ENCODE measurements at places on chromosomes 4 and X. TPM values are rescaled to one million over a fixed set of nuclear protein-coding genes. Genes with fewer than 3 reads are reported as not detected.

GRCh38 chr4:7909463-7910262 lies 30.0 kb downstream of the AFAP1 start:
- no peak for DNase-seq

DNA sequence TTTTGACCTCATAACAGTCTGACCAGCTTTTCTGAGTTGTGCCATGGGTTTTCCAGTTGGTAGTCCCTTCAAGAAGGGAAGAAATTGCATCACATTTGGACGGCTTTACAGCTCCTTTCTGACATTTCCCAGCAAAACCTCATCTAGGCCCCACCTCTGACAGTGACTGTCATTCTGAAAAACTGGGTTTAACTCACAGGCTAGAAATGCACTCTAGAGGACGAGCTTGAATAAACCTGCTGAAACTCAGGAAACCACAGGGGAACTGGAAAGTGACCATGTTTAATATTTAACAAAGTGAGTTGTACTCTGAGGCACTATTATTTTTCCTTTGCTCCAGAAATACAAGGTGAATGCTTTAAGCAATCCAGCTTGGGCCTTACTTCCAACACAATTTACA lies 434.3 kb upstream of the RASGEF1B start:
- no peak for DNase-seq

GRCh38 chr4:169620880-169621248 lies 486 bp downstream of the CLCN3 start:
- no peak for DNase-seq

DNA sequence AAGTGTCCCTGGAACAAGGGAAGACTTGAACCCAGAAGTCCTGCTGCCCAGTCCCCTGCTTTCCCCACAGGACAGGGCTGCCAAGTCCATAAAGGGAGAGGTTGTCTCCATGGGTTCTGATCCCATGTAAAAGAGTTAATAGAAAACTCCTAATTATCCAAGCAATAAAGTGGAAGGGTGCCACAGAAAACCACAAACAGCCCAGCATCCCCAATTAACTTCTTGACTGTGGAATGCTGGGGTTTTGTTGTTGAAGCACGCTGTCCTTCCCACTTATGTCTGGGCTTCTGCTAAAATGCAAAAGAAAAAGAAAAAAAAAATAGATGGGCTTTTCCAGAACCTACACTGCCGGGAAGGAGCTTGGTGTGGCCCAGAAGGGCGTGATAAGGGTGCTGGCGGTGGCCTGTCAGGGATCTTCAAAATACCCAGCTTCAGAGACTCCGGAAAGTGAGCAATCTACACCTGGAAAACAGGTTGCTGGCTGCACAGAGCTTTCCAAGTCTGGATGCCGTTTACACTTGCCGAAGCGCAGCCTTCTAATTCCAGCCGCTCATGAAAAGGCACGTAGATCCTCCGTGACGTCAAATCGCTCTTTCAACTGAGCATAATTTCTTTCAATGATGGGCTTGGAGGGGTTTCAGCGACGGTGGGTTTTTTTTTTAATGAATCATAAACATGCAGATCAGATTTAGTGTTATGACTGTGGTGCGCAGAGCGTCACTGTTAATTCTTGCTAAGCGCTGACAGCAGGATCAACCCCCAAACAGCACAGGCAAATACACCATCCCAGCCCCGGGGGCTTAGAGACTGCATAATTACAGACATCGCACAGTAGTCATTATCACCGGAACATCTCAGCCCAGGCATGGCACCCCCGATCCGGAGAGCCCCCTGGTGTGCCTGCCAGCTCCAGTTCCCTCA lies 197.6 kb downstream of the BCOR start:
- DNase-seq, result no peak

- DNase-seq, result no peak
These were observed 21.1 kb downstream of the CPZ start for GRCh38 chr4:8613421-8614364.

- DNase-seq, result no peak
These were observed 13.8 kb downstream of the AP1AR start for GRCh38 chr4:112245383-112245782.

- DNase-seq, result no peak
These were observed 14.7 kb upstream of the AMBN start for GRCh38 chr4:70577220-70577927.

STK26 gene
- 15.7 TPM for total RNA-seq

CTAG2 gene
- total RNA-seq, result not detected

IL21 gene
- not detected for total RNA-seq

TBX22 gene
- not detected for total RNA-seq

ZCCHC4 gene
- 20.8 TPM for total RNA-seq

TMSB15C gene
- 0.67 TPM for total RNA-seq

AMOT gene
- 12.6 TPM for total RNA-seq
